ENCODE measurements at places on chromosomes 5 and 9.

DNA sequence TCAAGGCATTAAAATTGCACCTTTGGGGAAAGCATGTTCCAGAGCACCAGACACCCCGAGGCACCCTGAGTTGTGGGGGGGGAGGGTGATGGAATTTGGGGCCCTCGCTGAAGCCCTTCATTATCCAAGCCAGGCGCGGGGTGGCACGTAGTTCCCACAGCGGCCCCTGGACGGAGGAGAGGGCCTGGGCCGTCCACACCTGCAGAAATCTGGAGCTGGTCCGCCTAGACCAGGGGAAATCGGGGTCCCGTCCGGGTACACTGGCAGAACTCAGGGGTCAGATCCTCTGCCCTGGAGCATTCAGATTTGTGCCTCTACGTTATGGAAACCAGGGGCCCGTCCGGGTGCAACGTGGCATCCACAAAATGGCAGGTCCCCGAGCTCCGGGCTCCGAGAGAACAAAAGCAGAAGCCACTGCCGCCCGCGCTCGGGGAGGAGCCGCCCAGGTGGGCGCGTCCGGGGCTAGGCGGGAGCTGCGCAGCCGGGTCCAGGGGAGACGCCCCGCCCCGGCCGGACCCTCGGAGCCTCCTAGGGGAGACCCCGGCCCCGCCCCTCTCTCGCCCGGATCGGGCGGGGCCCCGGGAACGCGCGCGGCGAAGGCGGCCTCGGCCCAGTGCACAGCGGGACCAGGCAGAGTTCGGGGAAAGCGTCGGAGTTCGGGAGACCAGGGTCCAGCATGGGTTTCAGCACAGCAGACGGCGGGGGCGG is at the start of gene PLEKHG4B:
TSS of gene PLEKHG4B (plus strand) at position 613 of the 708 bp plus-strand sequence. CDS start at position 677, 64 bp downstream.
- no peak for DNase-seq

- DNase-seq = no peak
Observed at GRCh38 chr9:110426052-110426709, 88.5 kb upstream of the TXNDC8 start.

DNA sequence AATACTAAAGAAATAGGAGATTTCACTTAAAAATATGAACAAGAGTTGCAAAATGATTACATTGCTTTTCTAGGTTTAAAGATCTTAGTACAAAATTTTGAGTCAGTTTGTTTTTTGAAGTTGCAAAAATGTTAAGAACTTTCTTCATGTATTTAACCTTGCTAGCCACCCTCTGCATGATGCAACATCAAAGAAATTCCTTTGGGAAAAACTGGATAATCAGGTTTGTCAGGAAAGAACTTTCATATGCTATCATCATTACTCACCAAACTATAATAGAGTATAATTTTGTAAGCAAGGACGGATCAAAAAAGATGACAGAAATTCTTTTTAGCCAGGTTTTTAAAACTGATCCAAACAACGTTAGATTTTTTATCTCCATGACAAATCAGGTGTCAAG is 116.9 kb upstream of the MRPS30 start:
- no peak for DNase-seq

GRCh38 chr9:84899326-84899725 is 229.8 kb downstream of the NTRK2 start:
- DNase-seq = no peak

Measured in hypothalamus (tissue), 51 donors.